Stimulated activated CD4-positive, alpha-beta T cell treated with anti-CD3 and anti-CD28 coated beads, Interleukin-4, amount 100 ng/mL, for 48 hours (primary cell): ENCODE measurements at places on chromosomes 5 and 9.

- no peak for DNase-seq
These were observed 1.7 kb upstream of the ACSL6 start for GRCh38 chr5:132013006-132013689.

DNA sequence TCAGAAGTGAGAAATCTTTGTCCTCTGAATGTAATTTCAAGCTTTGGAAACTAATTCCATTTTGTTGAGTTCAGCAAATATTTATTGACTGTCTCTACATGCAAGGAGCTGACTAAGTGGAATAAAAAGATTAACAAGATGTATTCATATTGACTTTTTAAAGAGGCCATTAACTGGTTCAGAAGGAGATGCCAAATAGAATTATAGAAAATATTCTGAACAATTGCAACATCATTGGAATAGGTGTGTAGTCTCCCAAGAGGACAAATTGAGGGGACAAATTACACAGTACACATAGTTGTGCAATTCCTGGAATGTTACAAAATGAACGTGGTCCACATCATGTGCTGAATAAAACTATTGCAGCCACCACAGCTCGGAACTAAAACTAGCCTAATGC lies 224.2 kb downstream of the NPR3 start:
- no peak for DNase-seq

DNA sequence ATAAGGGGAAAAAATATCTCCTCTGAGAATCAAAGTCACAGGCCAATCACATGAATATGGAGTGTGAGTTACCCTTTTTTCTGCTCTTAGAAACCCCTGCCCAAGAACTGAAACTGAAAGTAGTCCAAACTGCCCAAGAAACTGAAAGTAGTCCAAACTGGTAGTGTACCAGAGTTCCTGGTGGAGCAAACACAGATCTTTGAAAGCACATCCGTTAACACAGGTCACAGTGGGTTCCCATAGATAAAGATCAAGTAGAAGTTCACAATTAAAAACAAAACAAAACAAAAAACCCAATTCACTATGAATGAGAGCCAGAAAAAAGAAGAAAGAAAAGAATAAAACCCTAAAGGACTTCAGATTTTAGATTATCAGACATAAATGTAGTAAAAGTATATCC lies 332.4 kb upstream of the EFNA5 start:
- no peak for DNase-seq

GRCh38 chr5:126543660-126544059 lies 51.4 kb downstream of the ALDH7A1 start:
- no peak for DNase-seq

DNA sequence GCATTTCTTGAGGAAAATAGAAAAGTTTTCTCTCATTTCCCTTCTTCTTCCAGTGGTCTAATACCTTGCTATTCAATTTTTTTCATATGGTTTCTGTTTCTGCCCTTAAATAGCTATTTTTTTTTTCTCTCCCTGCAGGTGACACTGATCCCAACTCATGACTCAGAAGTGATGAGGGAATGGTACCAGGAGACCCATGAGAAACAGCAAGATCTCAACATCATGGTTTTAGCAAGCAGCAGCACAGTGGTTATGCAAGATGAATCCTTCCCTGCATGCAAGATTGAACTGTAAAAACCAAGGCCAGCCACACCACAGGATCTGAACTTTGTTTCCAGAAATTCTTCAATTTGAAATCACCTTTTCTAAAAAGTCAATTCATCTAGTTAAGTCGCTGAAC lies 97.7 kb downstream of the MAP1B start:
- DNase-seq = no peak

DNA sequence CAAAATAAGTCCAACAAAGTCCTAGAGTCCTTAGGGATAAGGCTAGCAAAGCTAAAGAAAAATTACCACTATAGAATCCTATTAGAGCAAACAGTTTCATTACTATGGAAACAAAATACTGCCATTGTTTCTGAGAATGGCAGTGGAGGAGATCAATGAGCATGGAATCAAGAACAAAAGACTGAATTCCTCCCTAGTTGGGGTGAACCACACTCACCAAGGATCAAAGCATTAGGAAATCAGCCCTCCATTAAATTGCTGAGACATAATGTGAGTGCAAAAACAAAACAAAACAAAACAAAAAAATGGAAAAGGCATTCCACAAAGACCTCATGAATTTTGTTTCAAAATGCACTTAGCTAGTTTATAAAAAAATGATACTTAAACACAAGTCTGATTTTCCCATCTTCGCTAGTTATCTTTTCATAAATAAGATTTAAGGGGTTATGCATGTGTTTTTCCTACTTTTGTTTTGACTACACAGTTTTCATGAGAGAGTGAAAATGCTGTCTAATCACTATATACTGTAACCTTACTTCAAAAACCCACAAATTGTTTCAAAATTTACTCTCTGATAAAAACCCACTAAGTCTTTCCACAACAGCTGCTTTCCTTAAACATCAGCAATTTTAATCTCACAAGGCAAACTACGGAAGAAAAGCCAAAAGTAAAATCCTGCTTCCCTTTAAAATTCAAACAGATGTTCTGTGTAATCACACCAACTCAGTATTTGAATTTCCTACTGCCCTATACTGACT lies 9.7 kb downstream of the SERINC5 start:
- no peak for DNase-seq

- DNase-seq = no peak
These were observed 33.5 kb downstream of the FAF2 start for GRCh38 chr5:176481711-176482110.

- peak; percentile 58 for DNase-seq
These were observed at the start of gene UNC5A for GRCh38 chr5:176810081-176810597. Gene UNC5A (plus strand): TSS chr5:176810559. CDS start chr5:176810751, 192 bp downstream.

GRCh38 chr5:131525805-131526204 lies 109.2 kb downstream of the RAPGEF6 start:
- DNase-seq = no peak

- no peak for DNase-seq
These were observed 163.9 kb upstream of the SH3GL2 start for GRCh38 chr9:17414986-17415385.

DNA sequence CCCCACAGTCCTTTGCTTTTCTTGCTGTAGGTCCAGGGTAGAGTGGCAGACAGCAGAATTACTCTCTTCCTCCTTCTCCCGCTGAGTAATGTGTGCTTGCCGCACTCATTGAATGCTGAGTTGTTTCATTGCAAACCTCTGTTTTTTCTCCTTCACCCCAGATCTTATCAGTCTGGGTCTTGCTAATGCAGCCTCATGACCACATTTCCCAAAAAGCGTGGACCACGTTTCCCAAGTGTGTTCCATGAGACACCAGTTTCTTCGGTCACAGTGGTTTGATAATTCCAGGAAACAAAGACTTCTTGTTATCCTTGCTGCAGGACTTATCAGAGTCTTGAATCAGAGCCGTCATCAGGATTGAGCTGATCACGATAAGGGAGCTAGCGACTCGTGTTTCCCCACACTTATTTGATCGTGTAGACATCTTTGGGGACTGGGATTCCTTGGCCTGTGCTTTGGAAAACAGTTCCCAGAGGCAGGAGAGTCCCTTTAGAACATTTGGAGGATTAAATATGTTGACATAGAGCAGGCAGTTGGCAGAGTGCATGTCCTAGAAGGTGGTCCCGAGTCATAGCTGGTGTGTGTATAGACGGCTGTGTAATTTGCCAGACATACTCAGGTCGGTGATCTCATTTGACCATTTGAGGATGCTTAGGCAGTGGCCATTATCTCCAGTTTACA lies 4.4 kb downstream of the LRRC8A start:
- DNase-seq = no peak

DNA sequence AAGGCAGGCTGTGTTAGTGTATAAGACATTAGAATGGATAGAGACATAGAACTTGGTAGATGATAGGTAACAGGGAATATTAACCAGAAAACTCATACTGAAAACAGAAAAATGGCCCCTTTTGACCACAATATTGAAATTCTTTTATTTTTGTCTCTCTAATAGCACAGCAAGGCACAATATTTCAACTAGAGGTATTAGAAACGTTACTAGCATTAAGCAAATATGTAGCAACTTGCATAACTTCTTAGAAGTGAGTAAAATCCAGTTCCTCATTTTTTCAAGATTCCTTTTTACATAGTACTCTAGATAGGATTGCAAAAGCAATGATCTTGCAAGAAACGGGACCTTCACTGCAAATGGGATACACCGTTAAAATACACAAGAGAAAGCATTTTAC lies 102.7 kb upstream of the VCAN start:
- DNase-seq = no peak

- no peak for DNase-seq
These were observed 948 bp upstream of the FAXDC2 start for GRCh38 chr5:154851351-154851750.

- DNase-seq = no peak
These were observed 401.9 kb upstream of the PDE4D start for GRCh38 chr5:60295423-60295822.

DNA sequence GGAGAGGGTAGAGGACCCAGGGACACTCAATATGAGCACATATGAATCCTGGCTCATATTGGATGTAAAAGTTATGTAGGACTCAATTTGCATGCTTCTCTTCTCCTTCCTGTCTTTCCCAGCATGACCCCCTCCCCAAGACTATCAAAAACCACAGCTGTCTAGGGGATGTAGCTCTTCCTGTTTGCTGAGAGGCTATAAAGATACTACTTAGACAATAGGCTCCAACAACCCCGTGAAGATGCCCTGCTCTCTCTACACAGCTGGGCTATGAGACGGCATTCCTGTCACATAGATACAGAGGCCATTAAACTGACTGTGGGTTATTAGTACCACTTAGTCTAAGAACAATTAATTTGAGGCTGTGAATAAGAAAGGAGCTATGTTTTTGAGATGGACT lies 56.5 kb upstream of the PCSK1 start:
- DNase-seq = no peak

GRCh38 chr9:95499847-95500246 lies 16.9 kb downstream of the PTCH1 start:
- DNase-seq = no peak

- DNase-seq = no peak
These were observed 99.3 kb upstream of the ERCC6L2 start for GRCh38 chr9:95776176-95776575.

DNA sequence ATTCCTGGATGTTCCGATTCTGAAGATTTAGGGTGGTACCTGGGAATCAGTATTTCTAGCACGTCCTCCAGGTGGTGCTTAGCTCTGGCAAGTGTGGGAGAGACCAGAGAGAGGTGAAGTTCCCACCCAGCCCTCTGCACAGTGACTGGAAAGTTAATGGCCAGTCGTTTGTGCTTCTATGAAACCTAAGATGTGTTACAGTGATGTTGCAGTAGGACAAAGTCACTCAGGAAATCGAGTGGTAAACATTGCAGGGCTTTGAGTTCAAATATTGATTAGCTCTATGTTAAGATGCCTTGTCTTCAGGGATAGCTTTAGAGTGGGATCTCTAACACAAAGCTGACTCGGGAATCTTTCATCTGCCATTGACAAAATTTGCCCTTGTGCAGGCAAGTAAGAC lies 55.6 kb downstream of the PIK3R1 start:
- no peak for DNase-seq

DNA sequence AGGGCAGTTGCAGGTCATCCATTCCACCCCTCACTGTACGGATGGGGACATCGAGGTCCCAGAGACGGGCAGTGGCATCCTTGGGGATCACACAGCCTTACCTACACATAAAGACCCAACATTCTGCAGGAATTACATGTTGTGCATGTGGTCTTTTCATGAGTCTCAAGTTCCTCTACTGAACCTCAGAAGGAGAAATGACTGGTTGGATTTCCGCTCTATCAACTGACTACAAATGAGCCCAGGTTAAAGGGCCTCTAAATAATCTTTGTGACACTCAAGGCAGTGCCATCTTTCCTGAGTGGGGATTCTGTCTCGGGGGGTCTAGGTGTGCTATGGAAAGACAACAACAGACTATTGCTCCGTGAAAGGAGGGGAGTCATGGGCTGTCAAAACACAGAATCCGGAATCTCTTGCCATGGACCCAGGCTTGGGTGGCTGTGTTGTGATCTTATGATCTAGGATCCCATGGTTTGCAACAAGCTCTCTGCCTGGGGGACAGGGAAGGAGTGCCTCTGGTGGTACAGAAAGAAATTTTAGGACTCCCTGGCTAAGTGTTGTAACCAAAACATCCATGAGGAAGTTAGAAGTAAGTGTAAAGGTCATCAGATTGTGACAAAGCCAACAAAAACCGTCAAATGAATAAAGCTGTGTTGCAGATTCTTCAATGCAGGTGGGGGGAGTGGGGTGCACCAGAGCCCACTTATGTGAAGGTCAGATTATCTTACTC lies 1.9 kb upstream of the SLC31A2 start:
- DNase-seq = no peak

GRCh38 chr5:83665631-83666030 lies 55.0 kb downstream of the HAPLN1 start:
- no peak for DNase-seq

DNA sequence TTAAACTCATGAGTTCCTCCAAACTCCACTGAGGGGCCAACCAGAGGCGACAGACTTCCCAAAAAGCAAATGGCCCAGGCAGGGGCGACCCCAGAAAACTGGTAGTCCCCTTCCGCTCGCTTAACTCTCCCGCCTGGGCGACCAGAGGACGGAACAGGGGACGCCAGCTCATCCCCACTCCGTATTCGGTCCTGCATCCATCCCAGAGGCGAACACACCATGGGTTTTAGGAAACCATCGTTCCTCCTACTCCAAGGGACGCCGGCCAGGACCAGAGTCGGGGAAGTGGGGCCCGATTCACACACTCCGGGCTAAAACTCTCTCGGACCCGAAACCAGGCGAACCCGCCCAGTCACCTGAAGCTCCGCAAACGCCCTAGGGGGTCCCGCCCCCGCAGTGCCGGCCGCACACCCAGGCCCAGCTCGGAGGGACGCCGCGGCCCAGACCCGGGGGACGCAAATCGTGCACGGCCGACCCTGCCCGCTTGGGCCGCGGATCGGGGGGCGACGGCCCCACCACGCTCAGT lies 478 bp downstream of the TEX10 start:
- peak; percentile 13 for DNase-seq

DNA sequence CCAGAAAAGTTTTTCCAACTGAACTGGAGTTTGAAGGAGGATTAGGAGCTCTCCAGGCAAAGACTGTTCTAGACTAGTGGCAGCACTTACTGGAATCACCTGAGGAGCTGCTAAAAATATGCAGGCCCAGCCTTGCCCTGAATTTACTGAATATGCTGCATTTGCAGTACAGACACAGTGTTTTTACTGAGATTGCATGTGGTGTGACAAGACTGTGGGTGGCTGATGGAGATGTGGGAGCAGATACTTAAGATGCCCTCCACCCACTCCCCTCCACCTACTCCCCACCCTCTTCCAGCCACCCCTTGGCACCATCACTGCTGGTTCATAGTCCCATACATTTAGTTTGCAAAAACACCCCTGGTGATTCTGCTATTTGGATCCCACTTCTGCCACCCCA lies 64.1 kb upstream of the HRH2 start:
- DNase-seq = no peak

GRCh38 chr5:161513942-161514341 lies 32.6 kb downstream of the GABRB2 start:
- no peak for DNase-seq

DNA sequence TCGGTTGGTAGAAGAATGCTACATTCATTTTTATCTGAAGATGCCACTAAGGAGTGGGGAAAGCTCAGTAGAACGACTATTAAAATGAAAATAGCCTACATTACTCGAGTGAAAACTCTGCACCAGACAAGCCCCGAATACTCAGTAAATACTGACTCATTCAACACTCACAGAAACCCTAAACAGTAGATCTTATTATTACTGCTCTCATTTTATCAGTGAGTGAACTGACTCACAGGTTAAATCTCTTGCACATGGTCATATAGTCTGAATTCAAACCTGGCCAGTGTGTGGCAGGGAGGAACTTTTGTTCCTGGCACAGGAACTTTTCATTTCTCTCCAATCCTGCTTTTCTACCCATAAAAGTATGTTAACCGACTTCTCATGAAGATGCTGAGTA lies 9.6 kb upstream of the PAPPA start:
- DNase-seq = no peak

GRCh38 chr9:16214677-16215352 lies 655.7 kb downstream of the BNC2 start:
- no peak for DNase-seq
